ENCODE measurements at places on chromosomes 6 and 20. TPM values are rescaled to one million over a fixed set of nuclear protein-coding genes. Genes with fewer than 3 reads are reported as not detected.

The SPINT4 gene
- not detected for polyA plus RNA-seq

The FAM83C gene
- not detected for polyA plus RNA-seq

The EMILIN3 gene
- 52.3 TPM for polyA plus RNA-seq

The CFAP206 gene
- polyA plus RNA-seq, result 0.15 TPM

The OTOR gene
- polyA plus RNA-seq, result 0.16 TPM

GRCh38 chr6:4880363-4880762 lies 104.2 kb downstream of the CDYL start:
- DNase-seq, result no peak

GRCh38 chr6:11245381-11246256 lies 13.2 kb upstream of the NEDD9 start:
- peak; percentile 90 for DNase-seq

DNA sequence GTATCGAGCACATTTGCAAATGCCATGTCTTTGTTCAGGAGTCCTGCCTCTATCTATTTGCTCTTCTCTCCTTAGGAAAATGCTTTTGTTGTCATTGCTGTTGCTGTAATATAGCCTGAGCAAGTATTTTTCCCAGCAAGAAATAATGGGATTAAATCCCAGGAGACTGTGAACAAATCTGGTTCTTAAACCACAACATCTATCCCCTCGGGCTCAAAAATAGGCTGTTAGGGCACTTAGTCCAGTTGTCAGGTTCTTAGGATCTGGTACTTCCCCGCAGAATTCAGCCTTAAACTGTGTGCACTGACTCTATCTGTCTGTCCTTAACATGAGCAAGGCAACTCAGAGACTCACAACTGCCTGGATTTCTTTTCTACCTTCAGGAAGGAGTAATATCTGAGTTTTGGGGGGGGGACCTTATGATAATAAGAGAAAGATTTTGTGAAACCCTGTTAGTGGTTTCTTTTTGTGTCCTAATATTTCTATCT lies 437.5 kb downstream of the HTR1B start:
- no peak for DNase-seq

- peak; percentile 30 for DNase-seq
Observed at GRCh38 chr20:17794400-17794799, 94.6 kb downstream of the BANF2 start.

- no peak for DNase-seq
Observed at GRCh38 chr6:15533379-15534026, 129.3 kb downstream of the DTNBP1 start.

DNA sequence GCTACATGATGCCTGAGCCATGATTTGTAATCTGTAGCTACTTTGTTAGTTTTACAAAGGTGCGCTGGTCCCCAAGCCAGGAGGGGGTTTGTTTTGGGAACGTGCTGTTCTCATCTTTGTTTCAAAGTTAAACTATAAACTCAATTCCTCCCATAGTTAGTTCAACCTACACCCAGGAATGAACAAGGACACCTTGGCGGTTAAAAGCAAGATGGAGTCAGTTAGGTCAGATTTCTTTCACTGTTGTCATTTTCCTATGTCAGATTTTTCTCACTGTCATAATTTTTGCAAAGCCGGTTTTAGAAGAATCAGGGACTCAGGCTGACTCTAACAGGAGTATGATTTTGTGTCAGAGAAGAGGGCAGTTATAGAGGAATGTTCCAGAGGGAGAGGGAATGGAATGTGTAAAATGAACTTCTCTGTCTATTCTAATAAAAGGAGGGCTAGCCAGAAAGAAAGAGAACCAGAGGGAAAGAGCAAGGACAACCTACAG lies 2.3 kb upstream of the GMPR start:
- DNase-seq, result no peak

DNA sequence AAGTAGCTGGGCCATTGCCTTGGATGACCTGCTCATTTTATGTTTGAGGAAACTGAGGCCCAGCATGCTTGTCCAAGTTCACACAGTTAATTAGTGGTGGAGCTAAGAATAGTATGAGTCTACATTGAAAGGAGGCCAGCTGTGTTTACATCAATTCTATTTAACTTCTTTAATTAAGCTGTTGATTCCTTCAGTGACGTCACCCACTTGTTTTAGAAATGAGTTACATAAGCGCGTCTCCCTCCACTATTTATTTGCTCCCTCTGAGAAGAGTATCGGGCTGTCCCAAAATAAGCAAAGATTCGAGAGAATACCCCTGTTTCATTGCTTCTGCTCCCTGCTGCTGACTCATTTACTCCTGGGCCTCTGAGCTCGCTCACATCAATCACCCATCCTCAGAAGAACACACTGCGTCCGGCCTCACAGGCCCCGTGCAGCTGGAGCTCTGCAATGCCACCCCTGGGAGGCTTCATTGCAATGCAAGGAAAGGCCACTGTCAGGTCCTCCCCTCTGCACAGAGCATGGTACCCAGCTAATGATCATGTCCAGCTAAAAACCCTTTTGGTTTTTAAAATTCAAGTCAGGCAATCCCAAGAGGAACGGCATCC lies 74.8 kb upstream of the BMP2 start:
- DNase-seq, result no peak

All from muscle of leg (tissue), 16 donors.